ENCODE measurements at places on chromosomes 2 and 18. TPM values are rescaled to one million over a fixed set of nuclear protein-coding genes. Genes with fewer than 3 reads are reported as not detected.

- DNase-seq, result no peak
These were observed 261.3 kb downstream of the TNS1 start for GRCh38 chr2:217741381-217741955.

- DNase-seq, result no peak
These were observed 571.9 kb downstream of the NYAP2 start for GRCh38 chr2:225971433-225971832.

GRCh38 chr18:27144672-27145071 lies 40.4 kb downstream of the CHST9 start:
- no peak for DNase-seq

The CYS1 gene
- 276 TPM for polyA plus RNA-seq

DNA sequence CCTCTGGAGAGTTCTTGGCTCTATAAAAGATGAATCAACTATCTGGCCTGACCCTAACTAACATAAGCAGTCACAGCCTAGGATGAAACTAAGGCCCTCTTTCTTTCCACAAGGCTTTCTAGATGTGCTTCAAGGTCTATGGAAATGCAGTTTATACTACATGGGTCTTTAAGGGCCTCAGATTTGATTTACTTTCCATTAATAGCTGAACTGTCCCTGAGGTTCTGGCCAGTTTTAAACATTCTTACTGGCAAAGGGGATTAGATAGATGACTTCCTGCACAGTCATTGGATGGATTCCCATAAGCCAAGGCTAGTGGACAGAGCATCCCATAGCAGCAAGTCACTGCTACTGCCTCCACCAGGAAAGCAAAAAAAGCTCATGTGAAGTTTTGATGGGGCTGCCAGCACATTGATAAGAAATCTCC lies 38.1 kb upstream of the LCLAT1 start:
- peak; percentile 75 for DNase-seq

GRCh38 chr2:9264301-9264700 lies 57.7 kb downstream of the ASAP2 start:
- DNase-seq, result no peak

- no peak for DNase-seq
These were observed 166.0 kb upstream of the STK17B start for GRCh38 chr2:196337208-196337953.

GRCh38 chr2:217900010-217900779 lies 102.6 kb downstream of the TNS1 start:
- DNase-seq, result no peak

- DNase-seq, result no peak
These were observed 30.7 kb upstream of the LINC00305 start for GRCh38 chr18:64179556-64180080.

DNA sequence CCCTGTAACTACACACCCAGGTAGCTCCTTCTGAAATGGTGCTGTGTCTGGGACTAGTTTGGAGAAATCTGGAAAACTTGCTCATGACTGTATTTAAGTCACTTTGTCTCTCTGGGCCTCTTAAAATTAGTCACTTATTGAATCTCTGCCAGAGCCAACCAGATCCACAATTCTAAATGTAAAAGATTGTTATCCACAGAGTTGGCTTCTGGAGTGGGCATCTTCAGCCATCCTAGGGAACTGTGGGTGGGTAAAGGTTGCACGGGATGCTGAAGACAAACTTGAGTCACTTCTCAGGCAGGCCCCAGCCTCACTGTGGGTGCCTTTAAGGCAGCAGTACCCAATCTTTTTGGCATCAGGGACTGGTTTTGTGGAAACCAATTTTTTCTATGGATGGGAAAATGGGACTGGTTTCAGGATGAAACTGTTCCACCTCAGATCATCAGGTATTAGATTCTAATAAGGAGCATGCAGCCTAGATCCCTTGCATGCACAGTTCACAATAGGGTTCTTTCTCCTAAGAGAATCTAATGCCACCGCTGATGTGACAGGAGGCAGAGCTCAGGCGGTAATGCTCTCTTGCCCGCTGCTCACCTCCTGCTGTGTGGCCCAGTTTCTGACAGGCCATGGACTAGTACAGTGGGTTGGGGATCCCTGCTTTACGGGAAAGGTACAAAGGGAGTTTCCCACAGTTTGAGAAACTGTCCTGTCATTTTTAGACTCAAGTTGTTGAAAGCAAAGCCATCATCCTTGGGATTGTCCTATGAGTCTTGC lies 98.3 kb upstream of the SPRED2 start:
- DNase-seq, result no peak

The GAL3ST2 gene
- polyA plus RNA-seq, result 0.39 TPM

The NT5C1B gene
- not detected for polyA plus RNA-seq

The IL1F10 gene
- not detected for polyA plus RNA-seq

DNA sequence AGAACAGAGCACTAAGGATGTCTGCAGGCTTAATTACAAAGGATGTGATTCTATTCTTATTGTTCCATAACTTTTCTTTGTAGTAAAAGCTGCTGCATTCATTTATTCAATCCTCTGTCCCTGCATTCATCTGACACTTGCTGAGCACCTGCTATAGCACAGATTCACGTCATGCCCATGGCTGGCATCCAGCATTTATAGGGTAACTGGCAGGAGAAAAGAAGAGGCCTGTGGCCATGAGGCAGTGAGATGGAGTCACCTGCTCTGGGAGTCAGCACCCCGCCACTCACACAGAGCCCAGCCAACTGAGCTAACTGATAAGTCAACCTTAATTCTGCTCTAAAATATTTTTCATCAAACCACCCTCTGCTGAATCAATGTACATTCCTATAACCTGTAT lies 18.3 kb upstream of the CDC42EP3 start:
- DNase-seq, result no peak

DNA sequence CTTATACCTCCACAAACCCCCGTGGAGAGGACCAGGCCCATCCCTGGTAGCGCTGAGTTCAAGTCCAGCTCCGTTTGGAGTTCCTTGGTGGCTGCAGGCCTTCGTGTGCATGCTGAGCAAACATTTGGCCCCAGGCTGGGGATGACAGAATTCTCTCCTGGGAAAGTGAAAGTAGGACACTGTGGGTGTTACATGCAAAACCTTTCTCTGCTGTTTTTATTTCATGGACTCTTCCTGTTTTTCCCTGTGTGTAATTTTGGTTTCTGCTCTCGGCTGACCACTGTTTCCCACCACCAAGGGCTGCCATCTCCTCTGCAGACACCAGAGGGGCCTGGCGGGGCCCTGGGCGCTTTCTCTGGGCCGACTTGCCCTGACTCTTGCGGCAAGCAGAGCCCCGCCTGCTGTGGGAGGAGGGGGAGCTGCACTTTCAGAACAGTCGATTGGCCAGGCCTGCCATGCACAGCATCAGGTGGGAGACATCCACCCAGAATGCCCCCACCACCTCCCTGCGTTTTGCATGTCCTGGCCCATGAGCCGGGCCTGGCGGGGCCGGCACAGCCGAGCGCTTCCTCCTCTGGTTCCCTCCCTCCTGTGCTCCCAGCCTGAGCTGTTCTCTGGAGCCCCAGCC lies 102.4 kb downstream of the CABLES1 start:
- DNase-seq, result no peak

GRCh38 chr18:23515911-23516546 lies 12.7 kb downstream of the RMC1 start:
- DNase-seq, result peak; percentile 76

DNA sequence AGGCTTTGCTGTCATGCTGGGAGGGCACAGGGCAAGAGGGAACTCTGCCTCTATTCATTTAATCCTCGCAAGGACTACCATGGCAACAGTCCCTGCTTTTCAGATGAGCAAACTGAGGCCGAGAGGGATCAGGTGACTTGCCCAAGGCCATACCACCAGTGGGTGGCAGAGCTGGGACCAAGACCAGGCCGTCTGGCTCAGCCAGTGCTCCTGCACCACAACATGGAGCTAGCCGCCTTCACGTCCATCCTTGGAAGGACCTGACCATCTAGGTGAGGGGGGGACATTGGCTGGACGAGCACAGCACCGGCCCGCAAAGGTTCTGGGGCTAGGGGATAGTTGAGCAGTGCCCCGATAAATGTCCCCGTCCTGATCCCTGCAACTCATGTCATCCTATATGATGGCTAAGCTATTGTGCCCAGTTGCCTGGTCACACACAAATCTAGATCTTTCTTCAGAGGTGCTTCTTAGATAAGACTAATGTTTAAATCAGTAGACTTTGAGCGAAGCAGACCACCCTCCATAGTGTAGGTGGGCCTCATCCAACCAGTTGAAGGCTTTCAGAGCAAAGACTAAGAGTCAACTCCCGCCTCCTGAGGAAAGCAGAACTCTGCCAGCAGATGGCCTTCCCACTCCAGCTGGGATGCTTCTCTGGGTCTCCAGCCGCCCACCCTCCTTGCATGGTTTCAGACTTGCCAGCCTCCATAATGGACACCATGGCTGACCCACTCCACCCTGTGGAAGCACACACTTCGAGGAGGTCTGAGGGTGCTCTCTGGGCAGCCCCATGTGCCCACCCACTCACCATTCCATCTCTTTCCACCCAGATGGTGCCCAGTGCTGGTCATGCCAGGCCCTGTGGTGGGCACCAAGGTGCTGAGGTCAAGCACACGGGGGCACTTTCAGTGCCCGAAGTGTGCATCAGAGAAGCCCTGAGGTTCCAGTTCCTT lies 214.8 kb upstream of the RAB6C start:
- no peak for DNase-seq

- no peak for DNase-seq
These were observed 18.0 kb upstream of the FAP start for GRCh38 chr2:162261032-162261945.

GRCh38 chr2:37436323-37436722 lies 91.9 kb downstream of the QPCT start:
- peak; percentile 65 for DNase-seq

DNA sequence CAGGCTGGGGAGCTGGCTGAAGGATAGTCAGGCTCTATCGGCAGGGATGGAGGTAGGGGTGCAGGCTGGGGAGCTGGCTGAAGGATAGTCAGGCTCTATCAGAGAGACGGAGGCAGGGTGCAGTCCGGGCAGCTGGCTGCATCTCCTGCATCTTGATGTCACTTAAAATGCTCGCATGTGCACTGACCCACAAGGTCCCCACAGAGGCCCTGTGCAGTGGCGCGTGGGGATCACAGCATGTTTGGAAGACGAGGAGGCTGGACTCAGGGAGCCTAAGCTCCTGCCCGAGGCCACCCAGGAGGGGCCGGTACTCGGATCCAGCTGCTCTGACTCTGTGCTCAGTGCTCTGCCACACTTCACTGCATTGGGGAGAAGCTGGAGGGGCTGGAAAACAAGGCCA lies 189.0 kb upstream of the HDAC4 start:
- peak; percentile 42 for DNase-seq

GRCh38 chr18:32595832-32596231 lies 125.2 kb upstream of the GAREM1 start:
- DNase-seq, result no peak

DNA sequence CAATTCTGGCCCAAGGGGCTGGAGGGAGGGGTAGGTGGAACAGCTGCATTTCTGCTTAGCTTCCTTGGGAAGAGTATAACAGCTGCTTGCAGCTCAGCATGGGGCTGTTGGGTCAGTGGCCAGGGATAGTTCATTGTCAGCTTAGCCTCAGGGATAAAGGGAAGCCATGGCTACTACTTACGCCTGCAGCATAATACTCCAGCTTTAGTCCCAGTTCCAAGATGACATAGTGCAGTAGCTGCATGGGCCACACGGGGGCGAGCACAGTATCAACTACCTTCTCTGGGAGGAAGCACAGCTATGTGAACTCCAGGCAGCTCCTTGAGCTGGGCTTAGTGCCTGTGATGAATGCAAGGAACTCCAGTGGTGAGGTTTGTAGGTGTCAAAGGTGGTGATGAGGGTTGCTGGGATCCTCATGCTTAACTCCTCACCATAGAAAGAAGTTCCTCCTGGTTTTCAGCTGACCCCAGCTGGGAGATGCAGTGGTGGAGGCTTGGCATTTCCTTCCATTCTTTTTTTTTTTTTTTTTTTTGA lies 35.4 kb upstream of the RHOB start:
- peak; percentile 90 for DNase-seq

The SCN9A gene
- 0.99 TPM for polyA plus RNA-seq

The CNRIP1 gene
- polyA plus RNA-seq, result 8.7 TPM

- DNase-seq, result no peak
These were observed 2.6 kb upstream of the IMP4 start for GRCh38 chr2:130339885-130340745.

DNA sequence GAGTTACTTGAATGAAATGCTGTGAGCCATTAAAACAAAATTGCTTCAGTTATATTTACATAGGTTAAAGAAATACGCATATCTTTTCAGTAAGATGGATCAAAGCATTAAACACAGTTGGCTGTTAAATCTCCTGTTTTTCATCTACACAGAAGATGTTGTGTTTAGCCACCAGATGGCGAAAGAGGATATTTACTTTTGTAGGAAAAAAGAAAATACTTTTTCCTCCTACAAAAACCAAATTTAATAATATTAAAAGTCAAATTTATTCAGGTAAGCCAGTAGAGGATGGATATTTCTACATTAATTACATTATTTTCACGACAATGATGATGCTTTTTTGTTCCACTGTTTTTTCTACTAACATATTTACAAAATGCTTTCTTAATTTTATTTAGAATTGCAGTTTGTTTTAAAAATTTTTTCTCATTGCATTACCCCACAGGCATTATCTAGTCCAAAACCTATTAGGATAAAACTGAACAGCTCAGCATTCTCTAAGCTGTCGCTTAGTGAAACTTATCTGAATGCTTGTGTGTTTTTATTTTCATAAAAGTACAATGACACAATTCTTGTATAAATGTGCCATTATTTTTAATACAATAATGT lies 173.7 kb downstream of the ASXL3 start:
- peak; percentile 34 for DNase-seq

DNA sequence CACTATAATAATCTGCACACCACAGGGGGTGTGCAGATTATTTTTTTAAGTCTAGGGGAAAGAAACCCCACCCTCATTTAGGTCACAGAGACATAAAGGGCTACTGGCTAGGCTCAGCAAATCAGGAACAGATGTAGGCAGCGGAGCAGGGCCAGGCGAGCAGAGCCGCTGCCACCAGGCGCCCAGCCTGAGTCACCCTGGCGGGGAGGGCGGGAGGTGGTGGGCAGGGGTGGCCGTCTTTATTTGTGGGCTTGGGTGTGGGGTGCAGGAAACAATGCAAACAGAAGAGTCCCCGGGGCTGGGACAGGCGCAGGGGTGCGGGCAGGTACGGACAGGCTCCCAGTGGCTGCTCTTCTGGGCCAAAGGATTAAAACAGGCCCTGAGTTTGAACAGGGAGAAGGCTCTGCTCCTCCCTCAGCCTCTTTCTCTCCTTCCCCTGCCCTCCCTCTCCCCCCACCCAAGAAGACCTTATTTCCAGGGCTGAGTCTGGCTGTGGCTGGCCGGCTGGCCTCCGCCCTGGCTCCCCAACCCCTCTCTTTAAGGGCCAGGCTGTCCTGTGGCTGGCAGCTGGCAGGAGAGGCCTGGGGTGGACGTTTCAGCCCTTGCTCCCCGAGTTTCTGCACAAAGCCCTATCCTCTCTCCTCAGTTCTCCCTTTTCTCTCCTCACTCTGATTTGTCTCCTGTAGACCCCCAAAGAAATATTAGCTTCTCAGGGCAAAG lies 142.9 kb upstream of the SMAD2 start:
- DNase-seq, result no peak

GRCh38 chr18:23972453-23972852 lies 42.1 kb upstream of the TTC39C start:
- no peak for DNase-seq
